ENCODE measurements at places on chromosomes 7 and 10.
A peak's percentile ranks its signal among the peaks of the same experiment; 100 is the strongest.

DNA sequence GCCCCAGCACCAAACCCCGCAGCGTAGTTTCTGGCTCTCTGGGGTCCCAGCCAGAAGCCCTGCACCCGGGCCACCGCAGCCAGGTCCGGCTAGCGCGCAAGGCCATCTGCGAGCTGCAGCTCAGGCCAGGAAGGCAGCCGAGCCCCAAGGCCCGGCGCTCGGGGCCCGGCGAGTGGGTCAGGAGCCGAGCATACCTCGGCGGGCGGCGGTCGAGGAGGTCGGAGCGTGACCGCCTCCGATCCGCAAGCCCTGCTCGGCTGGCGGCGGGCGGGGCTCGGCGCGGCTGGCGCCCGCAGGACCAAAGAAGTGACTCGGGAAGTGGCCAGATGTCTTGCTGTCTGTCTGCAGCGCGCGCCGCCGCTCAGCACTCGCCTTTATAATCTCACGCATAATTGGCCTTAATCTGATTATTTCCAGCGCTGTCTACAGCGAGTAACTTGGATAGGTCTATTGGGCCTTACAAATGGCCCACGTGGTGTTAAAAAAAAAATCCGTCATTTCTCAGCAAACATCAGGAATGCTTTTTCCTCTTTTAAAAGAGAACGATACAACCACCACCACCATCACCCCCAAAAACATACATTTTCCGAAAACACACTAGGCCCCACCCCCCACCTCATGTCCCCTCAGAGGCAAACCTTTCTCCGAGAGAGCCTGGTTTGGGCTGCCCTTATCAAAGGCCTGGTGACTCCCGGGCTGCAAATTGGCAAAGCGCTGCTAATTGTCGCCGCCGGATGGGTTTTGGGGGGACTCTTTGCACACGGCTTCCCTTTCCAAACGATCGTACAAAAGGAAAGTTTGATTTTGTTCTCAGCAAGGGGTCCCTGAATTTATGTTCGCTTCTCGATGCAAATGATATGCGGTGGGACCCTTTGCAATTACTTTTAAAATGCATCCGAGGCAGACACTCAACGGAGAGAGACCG lies at the start of gene DRGX:
Gene DRGX, minus strand, starts transcription at position 349 of the 925 bp plus-strand sequence. CDS start 649 bp downstream, outside the sequence.
- DNase-seq, result no peak

DNA sequence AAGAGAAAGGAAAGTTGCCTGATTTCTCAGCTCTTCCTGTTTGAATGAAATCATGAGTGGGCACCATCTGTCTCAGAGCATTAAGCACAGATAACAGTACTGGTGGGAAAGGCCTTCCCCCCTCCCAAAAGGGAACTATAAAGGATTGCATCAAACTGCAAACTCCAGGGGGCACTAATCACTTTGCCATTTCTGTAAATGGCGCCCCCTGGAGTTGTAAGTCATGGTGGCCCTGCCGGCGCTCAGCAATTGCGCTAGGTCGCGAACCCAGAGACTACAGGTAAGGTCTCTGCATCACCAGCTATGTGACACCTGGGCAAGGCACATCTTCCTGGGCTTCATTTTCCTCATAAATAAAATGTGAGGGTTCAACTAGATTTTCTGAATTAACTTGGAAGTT lies 11.1 kb downstream of the LRRC4 start:
- peak; percentile 37 for DNase-seq

DNA sequence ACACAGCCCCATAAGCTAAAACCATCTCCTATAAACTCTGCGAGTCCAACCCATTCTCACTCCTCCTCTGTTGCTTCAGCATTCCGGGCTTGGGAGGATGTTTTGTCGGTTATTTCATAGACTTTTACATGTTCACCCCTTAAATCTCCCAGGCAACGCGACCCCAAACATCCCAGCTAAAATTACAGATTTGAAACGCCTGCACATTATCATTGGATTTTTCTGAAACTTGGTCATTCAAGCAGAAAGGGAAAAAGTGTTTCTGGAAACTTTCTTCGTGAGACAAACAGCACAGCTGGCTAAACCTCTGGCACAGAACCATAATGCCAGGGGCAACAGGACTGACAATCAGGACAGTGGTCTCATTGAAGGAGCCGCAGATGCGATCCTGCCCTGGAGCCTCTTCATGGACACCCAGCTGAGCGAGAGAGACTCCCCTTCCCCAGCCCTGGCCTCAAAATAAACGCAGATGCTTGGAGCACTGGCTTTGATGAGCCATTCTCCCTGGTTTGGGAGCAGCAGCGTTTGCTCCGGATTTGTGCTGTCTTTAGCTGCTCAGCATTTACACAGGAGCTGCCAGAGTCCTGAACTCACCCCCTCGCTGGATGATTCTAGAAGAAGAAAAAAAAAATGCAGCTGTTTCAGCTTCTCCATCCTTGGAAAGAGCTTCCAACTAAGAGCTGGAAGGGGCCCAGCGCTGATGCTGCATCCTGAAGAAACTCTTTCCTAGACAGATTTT lies 30.1 kb downstream of the AFAP1L2 start:
- DNase-seq, result no peak

GRCh38 chr7:106176414-106177299 lies 64.5 kb upstream of the SYPL1 start:
- DNase-seq, result peak; percentile 83

GRCh38 chr10:124647421-124648130 lies 96.6 kb downstream of the FAM53B start:
- peak; percentile 68 for DNase-seq

DNA sequence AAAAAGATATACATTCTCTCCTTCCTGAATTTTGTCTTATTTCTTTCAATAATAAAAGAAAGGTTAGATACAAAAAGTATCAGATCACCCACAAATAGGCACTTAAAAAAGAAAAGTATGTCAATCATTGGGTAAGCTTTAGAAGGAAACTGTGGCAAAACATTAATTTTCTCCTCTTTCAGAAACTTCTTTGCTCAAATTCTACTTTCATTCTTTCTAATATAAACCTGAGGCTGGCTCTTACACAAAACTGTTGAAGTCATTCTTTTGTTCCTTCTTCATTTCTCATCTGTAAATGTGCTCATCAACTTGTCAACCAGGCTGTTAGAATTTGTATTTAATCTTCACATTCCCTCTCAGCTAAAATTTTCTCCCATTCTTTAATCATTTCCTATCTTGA lies 124.6 kb downstream of the LRRN3 start:
- DNase-seq, result no peak

GRCh38 chr10:119981826-119982225 lies 89.3 kb downstream of the SEC23IP start:
- DNase-seq, result no peak

- no peak for DNase-seq
Observed at GRCh38 chr7:116784647-116785046, 77.7 kb upstream of the CAPZA2 start.

- no peak for DNase-seq
Observed at GRCh38 chr10:513393-513792, 176.1 kb downstream of the DIP2C start.

DNA sequence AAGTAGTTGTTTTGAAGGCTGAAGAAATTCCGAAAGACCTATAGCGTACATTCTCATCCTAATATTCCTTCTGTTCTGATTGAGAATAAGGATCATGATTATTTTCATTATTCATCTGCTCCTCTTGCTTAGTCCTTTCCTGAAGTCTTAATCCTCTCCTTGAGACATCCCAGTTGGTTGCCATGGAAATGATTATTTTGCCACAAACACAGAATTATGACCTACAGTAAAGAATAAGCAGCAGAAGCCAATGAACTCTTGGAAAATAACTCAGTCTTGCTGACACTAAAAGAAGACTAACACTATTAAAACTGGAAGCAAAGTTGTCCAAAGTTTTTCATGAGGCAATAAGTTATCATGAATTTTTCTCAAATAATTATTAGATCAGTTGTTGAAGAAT lies 47.8 kb upstream of the JAZF1 start:
- no peak for DNase-seq

- no peak for DNase-seq
Observed at GRCh38 chr10:13882119-13882711, 295.4 kb downstream of the PRPF18 start.

GRCh38 chr7:82443547-82444219 lies at the start of gene CACNA2D1:
TSS of gene CACNA2D1 (minus strand) at chr7:82443777.
- no peak for DNase-seq

GRCh38 chr7:80135309-80136104 lies 876 bp downstream of the GNAI1 start:
- no peak for DNase-seq

DNA sequence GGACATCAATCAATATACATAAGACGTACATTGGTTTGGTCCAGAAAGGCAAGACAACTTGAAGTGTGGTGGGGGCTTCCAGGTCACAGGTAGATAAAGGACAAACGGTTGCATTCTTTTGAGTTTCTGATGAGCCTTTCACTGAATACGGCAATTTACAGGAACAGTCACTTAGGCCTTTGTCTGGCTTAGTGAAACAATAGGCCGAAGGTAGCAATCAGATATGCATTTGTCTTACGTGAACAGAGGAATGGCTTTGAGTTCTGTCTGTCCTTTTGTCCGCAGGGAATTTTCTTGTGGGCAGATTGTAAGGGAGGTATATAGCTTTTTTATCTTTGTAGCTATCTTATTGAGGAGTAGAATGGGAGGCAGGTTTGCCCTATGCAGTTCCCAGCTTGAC lies 10.8 kb upstream of the STN1 start:
- no peak for DNase-seq

DNA sequence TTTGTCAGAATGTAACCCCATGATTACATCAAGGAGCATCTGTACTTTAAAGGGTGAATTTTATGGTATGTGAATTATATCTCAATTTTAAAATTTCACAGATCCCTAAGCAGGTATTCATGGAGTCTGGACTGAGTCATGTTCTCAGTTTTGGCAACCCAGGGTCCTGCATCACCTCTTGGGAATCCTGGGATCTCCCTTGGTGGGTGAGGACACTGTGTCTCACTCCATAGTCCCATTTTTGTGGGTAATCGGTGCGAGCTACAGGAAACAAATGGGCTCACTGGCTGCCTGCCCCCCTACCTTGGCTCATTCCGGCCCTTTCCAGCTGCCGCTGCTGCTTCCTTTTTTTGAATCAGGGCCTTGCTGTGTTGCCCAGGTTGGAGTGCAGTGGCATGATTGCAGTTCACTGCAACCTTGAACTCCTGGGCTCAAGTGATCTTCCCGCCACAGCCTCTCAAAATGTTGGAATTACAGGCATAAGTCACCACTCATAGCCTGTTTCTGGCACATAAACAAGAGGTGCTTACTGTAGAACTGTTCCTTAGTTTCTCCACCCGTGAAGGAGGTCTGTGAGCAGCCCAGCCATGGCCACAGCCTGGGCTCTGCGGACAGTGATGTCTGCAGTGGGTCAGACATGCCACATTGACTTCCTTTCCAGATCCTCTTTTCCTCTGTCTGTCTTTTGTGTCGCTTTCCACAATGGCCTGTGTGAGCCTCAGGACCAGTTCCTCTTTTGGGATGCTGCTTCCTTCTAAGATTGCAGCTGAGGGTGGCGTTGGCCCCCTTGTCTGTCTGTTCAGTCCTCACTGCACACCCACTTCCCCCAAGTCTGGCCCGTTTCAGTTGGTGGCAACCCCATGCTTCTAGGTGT lies 14.5 kb downstream of the PALD1 start:
- no peak for DNase-seq

GRCh38 chr7:95157381-95157780 lies 167.0 kb downstream of the PON1 start:
- no peak for DNase-seq

- no peak for DNase-seq
Observed at GRCh38 chr10:72011976-72012512, 47.8 kb downstream of the CHST3 start.

- no peak for DNase-seq
Observed at GRCh38 chr10:90577569-90577968, 280.3 kb downstream of the HTR7 start.

GRCh38 chr7:132262160-132262470 lies 314.2 kb downstream of the PLXNA4 start:
- DNase-seq, result no peak

DNA sequence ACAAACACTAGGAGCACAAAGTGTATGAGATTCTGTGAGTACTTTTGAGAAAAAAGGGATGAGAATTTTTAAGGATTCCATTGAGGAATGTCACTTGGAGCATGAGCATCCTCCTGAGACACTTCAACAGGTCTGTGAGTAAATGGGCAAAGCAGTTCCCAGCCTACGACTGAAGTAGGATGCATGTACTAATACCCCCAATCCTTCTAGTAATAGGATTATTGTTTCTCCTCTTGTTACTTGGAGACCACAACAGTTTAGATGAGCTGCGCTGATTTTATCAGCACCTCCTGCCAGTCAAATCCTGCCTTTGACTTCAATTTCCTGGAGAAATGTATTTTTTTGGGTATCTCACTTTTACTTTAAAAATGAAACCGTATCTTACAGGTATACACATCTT lies 820 bp downstream of the BBS9 start:
- DNase-seq, result no peak

DNA sequence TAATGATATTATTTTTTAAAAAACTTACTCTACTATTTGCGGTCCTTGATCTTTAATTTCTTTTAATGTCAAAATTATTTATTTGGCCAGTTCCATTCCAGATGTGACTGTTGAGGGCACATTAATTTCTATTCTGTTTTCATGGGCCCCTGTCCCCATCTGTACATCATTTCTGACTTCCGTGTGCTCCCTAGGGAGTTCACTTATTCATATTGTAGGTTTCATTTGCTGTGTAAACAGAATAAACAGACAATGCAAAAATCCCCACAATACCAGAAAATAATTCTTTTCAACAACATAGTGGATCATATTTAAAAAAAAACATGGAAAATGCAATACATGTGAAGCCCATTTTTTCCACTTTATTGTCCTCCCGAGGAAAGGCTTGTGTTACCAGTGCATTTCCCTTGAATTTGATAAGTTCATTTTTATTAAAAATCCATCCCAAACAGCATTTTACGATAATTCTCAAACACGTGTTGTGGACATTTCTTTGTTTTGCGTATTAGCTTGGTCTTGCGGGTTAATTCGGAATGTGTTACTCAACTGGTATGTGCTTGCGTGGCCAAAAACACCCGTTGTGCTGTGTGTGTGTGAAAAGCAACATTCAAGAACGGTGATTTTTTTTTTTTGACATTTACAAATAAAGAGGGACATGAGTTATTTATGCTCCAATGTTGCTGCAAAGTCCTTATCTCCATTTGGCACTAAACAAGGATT lies 138.4 kb downstream of the MGMT start:
- DNase-seq, result no peak

GRCh38 chr10:55397777-55398496 lies 596.9 kb upstream of the PCDH15 start:
- no peak for DNase-seq

DNA sequence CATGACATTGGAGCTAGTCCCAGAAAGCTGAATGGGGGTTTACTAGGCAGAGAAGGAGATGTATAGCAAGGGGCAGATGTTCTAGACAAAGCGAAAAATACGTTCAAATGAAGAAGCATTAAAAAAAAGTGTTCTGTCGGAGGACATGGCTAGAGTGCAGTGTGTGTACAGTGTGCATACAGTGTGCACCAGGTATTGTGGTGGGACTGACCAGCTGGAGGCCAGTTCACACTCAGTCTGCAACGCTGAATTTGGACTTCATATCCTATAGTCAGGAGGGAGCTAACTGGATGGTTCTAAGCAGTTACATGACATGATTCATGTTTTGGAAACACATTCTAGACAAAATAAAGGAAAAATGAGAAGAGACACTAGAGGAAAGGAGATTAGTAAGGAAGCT lies 8.8 kb downstream of the BBIP1 start:
- no peak for DNase-seq

- no peak for DNase-seq
Observed at GRCh38 chr7:134919240-134919641, 67.1 kb upstream of the AGBL3 start.

- DNase-seq, result no peak
Observed at GRCh38 chr10:12481924-12482323, 132.6 kb downstream of the CAMK1D start.

Data from stimulated activated CD4-positive, alpha-beta T cell treated with anti-CD3 and anti-CD28 coated beads, Interleukin-2, amount 100 ng/mL, for 24 hours (primary cell).